ENCODE measurements at places on chromosomes 1 and 21.

DNA sequence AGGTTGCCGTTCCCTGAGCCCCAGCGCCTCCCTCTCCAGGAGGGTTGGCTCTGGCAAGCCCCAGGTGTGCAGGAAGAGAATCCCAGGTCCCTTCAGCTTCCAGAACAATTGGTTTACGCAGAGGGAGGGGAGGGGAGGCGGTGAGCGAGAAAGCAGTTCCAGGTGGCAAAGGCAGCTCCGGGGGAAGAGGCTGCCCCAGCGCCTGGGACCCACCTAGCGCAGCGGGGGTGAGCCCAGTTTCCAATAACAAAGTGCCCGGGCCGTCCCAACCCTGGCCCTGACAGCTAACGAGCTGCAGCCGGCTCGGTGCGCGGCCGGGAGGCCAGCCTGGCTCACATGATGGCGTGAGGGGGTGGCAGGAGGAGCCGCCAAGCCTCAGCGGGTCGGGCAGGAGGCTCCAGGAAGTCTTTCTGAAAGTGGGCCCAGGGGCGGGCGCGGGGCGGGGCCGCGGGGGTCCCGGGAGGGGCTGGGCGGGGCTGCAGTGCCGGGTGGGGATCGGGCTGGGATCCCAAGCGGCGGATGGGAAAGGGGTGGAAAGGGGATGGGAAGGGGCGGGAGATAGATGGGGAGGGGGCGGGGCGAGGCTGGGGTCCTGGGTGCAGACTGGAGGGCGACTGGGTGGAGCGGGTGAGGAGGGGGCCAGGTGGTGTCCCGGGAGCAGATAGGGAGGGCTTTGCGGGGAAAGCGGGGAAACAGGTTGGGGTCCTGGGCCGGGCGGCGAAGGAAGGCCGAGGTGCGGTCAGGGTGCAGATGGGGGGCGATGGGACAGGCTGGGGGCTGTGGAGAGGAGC, 22.8 kb downstream of the DHRS3 start:
- no peak for DNase-seq

- DNase-seq: no peak
These were observed 9.6 kb downstream of the SPATA46 start for GRCh38 chr1:162367073-162367472.

DNA sequence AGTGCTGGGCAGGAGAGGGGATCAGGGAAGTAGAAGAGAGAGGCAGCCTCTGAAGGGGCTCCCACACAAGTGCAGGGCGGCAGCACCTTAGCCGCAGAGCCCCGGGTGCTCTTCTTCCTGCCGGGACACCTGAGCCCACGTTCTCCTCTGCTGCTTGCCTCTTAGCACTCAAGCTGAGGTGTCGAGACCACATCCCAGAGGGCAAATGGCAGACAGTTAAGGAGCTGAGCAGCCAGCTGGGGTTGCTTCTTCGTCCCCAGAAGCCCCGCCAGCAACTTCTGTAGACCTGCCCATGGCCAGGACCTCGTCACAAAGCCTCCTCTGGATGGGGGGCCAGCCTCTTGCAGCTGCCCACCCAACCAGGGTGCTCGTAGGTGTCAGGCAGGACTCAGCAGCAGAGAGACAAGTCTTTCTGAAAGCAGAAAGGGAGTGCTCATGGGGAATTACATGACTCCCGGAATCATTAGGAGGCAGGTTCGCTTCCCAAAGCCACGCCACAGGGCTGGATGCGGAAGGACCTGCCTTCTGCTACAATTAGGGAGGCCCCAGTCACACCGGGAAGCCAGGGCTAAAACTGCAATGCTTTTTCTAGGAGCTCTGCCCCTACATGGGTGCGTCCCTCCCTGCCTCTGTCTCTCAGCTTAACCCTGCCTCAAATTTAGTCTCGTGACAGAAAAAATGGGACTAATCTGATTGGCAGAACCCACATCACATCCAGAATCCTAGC, 141.4 kb upstream of the RAB4A start:
- DNase-seq: peak; percentile 55

GRCh38 chr1:230744382-230744781, 2.8 kb upstream of the CAPN9 start:
- DNase-seq: no peak

DNA sequence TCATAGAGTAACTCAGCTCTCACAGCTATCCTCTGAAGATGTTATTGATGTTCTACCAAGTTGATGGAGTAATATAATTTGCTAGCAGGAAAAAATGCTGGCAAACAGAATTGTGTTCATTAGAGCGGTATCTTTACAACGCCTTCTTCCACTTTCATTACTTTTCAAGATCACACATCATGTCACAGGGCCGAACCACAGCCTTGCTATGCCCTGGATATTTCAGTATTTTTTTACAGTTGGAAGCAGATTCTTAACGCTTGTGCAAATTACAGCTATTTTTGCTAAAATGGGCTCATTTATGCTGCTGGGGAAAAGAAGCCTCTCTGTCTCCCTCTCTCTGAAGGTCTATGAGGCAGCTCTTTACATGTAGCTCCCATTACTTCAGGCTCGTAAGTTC, 632.2 kb downstream of the KIF26B start:
- DNase-seq: no peak

DNA sequence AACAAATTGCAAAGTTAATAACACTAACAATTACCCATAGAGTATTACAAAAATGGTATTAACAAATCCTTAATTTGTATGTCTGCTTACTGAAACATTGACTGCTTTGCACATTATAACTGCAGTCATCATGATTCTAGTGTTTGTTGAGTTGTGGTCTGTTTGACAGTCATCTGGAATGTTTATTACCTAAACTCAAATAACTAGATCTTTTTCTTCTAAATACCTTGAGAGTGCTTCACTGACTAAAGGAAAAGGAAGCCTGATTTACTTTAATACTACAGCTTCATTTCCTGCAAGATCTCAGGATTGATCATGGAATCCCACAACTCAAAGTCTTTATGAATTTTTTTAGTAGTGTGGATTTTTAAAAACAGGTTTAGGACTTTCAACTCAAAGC, 70.0 kb downstream of the HMCN1 start:
- no peak for DNase-seq

All from CD4-positive, alpha-beta memory T cell (primary cell).